ENCODE measurements at places on chromosomes 13 and 19. TPM values are rescaled to one million over a fixed set of nuclear protein-coding genes. Genes with fewer than 3 reads are reported as not detected.

GRCh38 chr19:32104850-32105235, 240.6 kb upstream of the ZNF507 start:
- no peak for DNase-seq

GRCh38 chr19:10565028-10565566, 713 bp downstream of the KRI1 start:
- DNase-seq, result peak; percentile 68

DNA sequence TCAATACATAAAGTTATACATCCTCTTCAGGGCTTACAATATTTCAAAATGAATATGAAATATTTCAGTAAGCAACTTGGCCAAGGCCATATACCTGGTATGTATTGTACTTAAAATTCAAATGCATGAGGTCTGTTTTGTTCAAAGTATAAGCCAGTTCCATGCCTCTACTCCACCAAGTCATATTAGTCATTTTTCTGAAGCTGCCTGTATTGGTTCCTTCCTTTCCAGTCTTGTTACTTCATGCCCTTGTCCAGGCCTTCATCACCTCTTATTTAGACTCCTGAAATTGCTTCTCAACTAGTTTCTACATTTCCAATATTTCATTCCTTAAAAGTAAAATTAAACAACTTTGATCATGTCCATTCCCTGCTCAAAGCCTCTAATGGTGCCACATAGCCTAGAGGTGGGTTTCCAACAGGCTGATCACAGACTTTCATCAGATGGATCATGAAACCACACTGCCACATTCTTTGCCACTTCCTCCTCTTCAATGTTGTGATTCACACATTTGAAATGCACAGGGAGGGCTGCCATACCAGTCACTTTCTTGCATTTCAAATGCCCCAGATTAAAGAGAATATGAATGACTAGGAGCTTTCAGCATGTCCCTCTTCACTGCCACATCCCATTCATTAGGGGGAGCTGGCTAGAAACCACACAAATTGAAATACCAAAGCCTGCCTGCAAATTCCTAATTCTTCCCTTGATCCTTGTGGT, 424.1 kb upstream of the DACH1 start:
- DNase-seq, result no peak

The ICAM4 gene
- 10.0 TPM for total RNA-seq

DNA sequence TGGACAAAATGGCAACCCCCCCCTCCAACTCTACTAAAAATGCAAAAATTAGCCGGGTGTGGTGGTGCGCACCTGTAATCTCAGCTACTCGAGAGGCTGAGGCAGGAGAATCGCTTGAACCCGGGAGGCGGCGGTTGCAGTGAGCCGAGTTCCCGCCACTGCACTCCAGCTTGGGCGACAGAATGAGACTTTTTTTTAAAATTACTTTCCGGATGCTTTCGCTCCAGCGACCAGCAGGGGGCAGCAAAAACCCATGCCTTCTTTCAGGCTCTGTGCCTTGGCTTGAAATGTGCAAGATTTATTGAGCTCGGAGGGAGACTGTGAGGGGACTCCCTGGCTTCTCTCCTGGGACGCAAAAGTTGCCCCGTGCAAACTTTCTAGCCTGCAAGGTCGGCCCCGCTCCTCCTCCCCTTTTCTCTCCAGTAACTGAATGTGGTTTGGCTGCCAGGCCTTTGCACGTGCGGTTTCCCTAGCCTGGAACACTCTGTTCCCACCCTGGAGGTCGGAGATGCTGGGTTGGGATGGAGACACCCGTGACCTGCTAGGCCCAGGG, 61.4 kb upstream of the NFIC start:
- DNase-seq, result peak; percentile 74

The ZNF583 gene
- 7.2 TPM for total RNA-seq

DNA sequence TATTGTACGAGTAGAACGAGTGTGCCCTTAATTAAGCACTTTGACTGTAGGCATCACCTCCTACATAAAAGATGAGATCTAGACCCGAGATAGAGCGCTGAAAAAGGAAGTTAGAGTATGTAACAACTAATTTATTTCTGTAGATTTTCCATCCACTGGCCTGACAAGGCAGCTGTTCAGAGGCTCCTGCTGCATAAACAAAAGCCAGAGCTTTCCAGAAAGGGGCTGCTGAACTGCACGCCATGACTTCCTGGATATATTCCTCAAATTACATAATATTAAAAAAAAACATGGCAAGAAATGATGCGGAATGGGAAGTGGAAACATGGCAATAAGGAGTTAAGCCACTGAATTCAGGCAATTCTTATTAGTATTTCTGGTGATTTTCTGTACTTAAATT, 89.7 kb downstream of the AKAP11 start:
- DNase-seq, result no peak

- no peak for DNase-seq
These were observed 60.6 kb downstream of the NDFIP2 start for GRCh38 chr13:79541426-79542049.

The C5AR2 gene
- total RNA-seq, result 6.4 TPM

The RNASEH2A gene
- total RNA-seq, result 10.9 TPM

DNA sequence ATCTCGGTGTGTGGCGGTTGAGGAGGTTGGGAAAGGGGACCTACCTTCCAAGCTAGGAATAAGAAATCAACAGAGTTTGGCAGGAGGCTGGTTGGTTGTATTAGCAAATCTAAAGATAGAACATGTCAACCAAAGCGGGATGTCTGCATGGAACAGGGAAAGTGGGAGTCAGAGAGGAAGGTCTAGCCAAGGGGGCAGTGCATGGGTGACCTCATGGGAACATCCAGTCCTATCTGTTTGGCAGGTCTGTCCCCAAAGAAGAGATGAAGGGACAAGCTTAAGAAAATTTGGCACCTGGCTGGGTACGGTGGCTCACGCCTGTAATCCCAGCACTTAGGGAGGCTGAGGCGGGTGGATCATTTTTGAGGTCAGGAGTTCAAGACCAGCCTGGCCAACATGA, 118.7 kb upstream of the TSC22D1 start:
- DNase-seq, result no peak

GRCh38 chr13:98542568-98543377, 34.1 kb downstream of the STK24 start:
- no peak for DNase-seq

The ADGRE2 gene
- total RNA-seq, result 19.9 TPM

GRCh38 chr19:10667867-10668266, 13.7 kb downstream of the ILF3 start:
- no peak for DNase-seq

GRCh38 chr13:67343777-67344176, 113.6 kb upstream of the PCDH9 start:
- DNase-seq, result no peak

GRCh38 chr13:32176696-32177095, 138.5 kb downstream of the ZAR1L start:
- no peak for DNase-seq

DNA sequence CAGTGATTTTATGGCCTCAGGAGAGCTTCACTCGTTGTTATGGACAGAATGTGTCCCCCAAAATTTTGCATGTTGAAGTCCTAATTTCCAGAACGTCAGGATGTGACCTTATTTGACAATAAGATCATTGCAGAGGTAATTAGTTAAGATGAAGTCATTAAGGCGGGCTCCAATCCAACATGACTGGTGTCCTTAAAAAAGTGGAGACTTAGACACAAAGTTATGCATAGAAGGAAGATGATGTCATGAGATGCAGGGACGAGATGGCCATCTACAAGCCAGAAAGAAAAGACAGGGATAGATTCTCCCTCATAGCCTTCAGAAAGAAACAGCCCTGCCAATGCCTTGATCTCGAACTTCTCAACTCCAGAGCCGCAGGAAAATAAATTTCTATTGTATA, 25.8 kb upstream of the SPATA13 start:
- no peak for DNase-seq

GRCh38 chr13:73158851-73159250, 100.0 kb downstream of the KLF5 start:
- DNase-seq, result no peak

The SHISA7 gene
- not detected for total RNA-seq

DNA sequence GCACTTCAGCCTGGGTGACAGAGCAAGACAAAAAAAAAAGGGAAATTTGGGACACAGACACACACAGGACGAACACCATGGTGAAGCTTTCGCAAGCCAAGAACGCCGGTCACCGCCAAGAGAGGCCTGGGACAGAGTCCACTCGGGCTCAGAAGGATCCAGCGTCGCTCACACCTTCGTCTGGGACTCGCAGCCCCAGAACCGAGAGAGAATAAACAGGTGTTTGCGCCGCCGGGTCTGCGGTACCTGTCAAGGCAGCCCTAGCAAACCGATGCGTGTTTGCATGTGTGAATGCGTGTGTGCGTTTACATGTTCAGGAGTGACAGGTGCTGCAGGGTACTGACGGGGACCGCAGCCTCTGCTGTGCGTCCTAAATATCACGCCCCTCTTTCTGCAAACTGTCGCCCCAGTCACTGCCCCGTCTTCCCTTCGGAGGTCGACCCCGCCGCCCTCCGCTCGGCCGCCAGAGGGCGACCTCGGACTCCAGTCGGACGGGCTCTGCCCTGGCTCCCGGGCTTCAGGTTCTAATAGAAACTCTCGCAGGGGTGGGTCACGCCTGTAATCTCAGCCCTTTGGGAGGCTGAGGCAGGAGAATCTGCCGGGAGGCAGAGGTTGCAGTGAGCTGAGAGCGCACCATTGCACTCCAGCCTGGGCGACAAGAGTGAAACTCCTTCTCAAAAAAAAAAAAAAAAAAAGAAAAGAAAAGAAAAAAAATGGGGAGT, 11.8 kb upstream of the CSNK1G2 start:
- peak; percentile 89 for DNase-seq

The HAUS8 gene
- total RNA-seq, result 9.1 TPM

- DNase-seq, result no peak
These were observed 302.0 kb upstream of the MIR17HG start for GRCh38 chr13:91045351-91046034.

The CIRBP gene
- 352 TPM for total RNA-seq

DNA sequence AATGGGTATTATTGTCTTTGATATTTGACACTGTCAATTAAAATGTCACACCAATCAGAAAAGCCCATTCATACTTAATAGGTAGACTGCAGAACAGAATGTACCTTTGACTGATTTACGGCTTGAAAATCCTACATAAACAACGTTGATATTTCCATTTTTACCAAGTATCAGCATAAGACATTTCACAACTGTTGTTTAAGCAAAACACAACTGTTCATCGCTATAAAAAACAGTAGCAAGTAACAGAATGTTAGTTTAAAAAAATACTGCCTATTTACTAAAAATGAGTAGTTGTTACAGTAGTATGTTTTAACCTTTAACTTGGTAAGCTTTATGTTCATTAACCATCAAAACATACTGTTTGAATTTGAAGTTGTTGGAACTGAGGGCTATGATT, 1096.6 kb downstream of the PCDH17 start:
- no peak for DNase-seq

All from lower lobe of right lung (tissue), 2 donors.